Natural killer cell treated with Interleukin-12 subunit alpha and Interleukin-12 subunit beta and Interleukin-15 and Interleukin-18, amount 100 ng/mL, for 72 hours (primary cell): ENCODE measurements at places on chromosomes 6 and 20. TPM values are rescaled to one million over a fixed set of nuclear protein-coding genes. Genes with fewer than 3 reads are reported as not detected.

Gene RSPO4
- not detected for total RNA-seq

Gene DEFB119
- total RNA-seq: not detected

Gene TUBB2B
- not detected for total RNA-seq

Gene ERGIC3
- total RNA-seq: 164 TPM

Gene EFCAB8
- 0.78 TPM for total RNA-seq

Gene LHFPL5
- total RNA-seq: not detected

Gene SSTR4
- total RNA-seq: not detected

Gene GATA5
- total RNA-seq: not detected

Gene RIPPLY2
- total RNA-seq: not detected

Gene IL17F
- total RNA-seq: 241 TPM

DNA sequence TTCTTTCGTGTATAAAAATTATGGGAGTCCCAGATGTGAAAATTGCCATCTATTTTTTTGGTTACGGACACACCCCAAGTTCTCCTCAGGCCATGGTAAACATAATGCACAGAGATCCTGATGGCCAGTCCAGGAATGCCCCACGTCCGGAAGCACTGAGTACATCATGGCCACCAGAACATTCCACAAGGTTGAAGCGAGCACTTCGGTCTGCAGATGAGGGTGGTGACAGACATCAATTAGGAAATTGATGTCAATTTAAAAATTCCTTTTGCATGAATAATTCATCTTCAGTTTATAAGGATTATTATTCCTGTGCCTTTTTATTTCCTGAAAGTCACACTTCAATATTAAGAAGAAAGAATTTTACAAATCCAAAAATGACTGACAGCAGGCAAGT is 13.2 kb upstream of the EXOC2 start:
- no peak for DNase-seq
- H3K36me3 ChIP-seq: no peaks in the 10 kb centered on the region
- no peak overlapping the region for H3K4me3 ChIP-seq
- peaks cover 12% of the 10 kb centered on the region for H3K27me3 ChIP-seq

- H3K4me3 ChIP-seq: no peak overlapping the region
- no peak overlapping the region for H3K27ac ChIP-seq
- no peaks in the 10 kb centered on the region for H3K27me3 ChIP-seq
Measured at GRCh38 chr6:135488023-135488422, 9.5 kb downstream of the AHI1 start.

GRCh38 chr20:32819992-32820697 is 391 bp downstream of the MAPRE1 start:
- peak overlapping the region; percentile 85 for H3K27ac ChIP-seq
- H3K36me3 ChIP-seq: no peaks in the 10 kb centered on the region
- peak; percentile 87 for DNase-seq
- peaks cover 37% of the 10 kb centered on the region for H3K4me1 ChIP-seq
- peak overlapping the region; percentile 70 for H3K4me3 ChIP-seq
- H3K27me3 ChIP-seq: no peaks in the 10 kb centered on the region

GRCh38 chr20:36645998-36646397 is at the start of gene SLA2:
Gene SLA2 (minus strand): TSS chr20:36646196. CDS start chr20:36641335, 4,861 bp downstream.
- H3K36me3 ChIP-seq: no peaks in the 10 kb centered on the region
- DNase-seq: peak; percentile 82
- H3K4me1 ChIP-seq: peaks cover 42% of the 10 kb centered on the region
- H3K27ac ChIP-seq: peak within 1 kb of the TSS; percentile 88

DNA sequence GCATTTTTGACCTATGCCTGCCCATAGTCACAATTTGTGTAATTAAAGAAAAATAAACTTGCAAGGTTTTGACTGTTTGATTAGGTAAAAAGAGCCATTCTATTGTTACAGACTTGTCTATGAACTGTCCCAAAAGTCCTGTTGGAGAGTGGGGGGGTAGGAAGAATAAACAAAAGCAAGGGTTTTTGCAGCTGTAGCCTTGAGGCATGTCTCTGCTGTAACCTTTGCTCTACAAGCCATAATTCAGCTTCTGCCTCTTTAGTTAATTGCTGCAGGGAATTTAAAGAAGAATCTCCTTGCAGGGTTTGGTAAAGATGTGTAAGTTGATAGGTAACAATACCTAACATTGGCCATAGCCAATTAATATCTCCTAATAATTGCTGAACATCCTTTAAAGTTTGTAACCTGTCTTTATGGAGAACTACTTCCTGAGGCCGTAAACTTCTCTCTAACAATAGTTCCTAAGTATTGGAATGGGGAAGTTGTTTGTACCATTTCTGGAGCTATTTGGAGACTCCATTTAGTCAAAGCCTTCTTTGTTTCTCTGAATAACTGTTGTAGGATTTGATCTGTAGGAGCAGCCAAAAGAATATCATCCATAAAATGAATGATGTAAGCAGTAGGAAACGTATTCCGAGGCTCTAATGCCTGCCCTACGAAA is 7.9 kb upstream of the ABHD12 start:
- H3K4me3 ChIP-seq: no peak overlapping the region
- DNase-seq: no peak
- H3K36me3 ChIP-seq: peaks cover 11% of the 10 kb centered on the region
- H3K4me1 ChIP-seq: no peaks in the 10 kb centered on the region
- H3K27me3 ChIP-seq: peaks cover 5% of the 10 kb centered on the region

DNA sequence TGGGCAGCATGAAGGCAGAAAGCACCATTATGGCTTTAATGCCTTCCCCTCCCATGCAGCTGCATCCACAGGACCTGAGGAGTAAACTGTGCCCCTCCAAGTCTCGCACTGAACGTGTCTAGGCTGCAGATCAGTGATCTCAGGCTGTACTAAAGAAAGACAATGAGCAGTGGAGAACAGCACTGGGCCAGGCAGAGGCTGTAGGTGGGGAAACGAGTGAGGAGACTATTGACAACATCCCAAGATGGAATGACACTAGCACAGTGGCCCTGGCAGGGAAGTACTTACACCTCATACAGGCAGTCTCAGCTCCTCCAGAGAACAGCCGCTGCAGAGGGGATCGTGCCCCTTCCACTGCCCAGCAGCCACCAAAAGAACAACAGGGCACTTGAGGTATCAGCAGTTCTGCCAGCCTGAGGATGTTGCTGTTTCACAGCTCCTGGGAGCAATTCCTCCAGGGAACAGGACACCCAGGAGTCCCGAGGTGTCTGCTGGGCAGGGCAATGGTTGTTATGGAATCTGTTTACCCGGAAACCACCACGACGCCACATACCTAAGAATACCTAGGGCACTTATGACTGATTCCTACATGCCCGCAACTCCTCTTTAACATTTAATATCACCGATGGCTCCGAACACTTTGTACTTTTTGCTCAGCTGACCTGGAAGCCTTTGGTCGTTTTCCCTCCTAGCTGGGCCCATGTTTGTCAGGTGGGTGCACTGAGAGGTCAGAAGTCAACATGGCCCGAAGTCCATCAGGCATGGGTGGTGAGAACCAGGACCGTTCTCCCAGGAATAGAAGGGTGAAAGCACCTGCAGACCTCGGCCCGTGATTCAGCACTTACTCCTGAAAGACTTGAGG is 79.1 kb downstream of the SLC22A23 start:
- H3K4me3 ChIP-seq: no peak overlapping the region
- no peaks in the 10 kb centered on the region for H3K36me3 ChIP-seq
- no peak for DNase-seq
- peaks cover 22% of the 10 kb centered on the region for H3K27me3 ChIP-seq
- H3K4me1 ChIP-seq: peaks cover 6% of the 10 kb centered on the region

DNA sequence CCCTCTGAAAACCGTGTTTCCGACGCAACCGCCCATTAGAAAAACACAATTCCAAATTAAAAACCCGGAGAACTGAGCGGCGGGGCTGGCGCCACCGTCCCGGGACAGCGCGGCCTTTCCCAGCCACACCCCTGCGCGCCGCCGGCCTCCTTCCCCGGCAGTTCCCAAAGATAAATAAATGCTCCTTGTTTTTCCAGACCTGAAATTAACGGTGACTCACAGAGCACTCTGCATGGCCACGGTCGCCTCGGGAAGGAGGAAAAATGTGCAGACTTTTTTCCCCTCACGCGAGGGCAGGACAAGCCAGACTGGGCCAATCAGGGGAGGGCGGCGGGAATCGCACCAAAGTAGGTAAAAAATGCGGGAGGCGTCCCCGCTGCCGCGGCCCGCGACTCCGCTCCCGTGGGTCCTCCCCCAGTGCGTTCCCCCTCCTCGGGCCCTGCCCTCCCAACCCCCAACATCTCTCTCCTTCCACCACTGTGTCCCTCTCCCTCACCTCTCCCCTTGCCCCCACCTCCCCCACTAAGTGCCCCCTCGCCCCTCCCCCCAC is 828 bp upstream of the DSTN start:
- H3K27ac ChIP-seq: no peak overlapping the region
- peaks cover 22% of the 10 kb centered on the region for H3K4me1 ChIP-seq

- no peaks in the 10 kb centered on the region for H3K36me3 ChIP-seq
- peaks cover 9% of the 10 kb centered on the region for H3K4me1 ChIP-seq
- H3K4me3 ChIP-seq: no peak overlapping the region
Measured at GRCh38 chr6:125188037-125188436, 34.5 kb downstream of the TPD52L1 start.

- DNase-seq: no peak
- H3K27me3 ChIP-seq: no peaks in the 10 kb centered on the region
- no peaks in the 10 kb centered on the region for H3K36me3 ChIP-seq
- H3K4me3 ChIP-seq: no peak overlapping the region
- peaks cover 73% of the 10 kb centered on the region for H3K4me1 ChIP-seq
- peak overlapping the region; percentile 24 for H3K27ac ChIP-seq
Measured at GRCh38 chr6:156809034-156809433, 31.9 kb downstream of the ARID1B start.

GRCh38 chr6:34475238-34475682 is 9.4 kb downstream of the PACSIN1 start:
- no peak overlapping the region for H3K27ac ChIP-seq
- no peaks in the 10 kb centered on the region for H3K36me3 ChIP-seq
- H3K27me3 ChIP-seq: no peaks in the 10 kb centered on the region
- H3K4me3 ChIP-seq: no peak overlapping the region

GRCh38 chr20:47876311-47877088 is 91.2 kb upstream of the SULF2 start:
- H3K27me3 ChIP-seq: no peaks in the 10 kb centered on the region
- no peak overlapping the region for H3K27ac ChIP-seq
- DNase-seq: no peak

GRCh38 chr6:156988276-156989158 is 211.3 kb downstream of the ARID1B start:
- peaks cover 43% of the 10 kb centered on the region for H3K4me1 ChIP-seq
- no peaks in the 10 kb centered on the region for H3K36me3 ChIP-seq
- no peak for DNase-seq
- no peak overlapping the region for H3K4me3 ChIP-seq
- H3K27me3 ChIP-seq: no peaks in the 10 kb centered on the region

- no peaks in the 10 kb centered on the region for H3K36me3 ChIP-seq
- no peaks in the 10 kb centered on the region for H3K27me3 ChIP-seq
- DNase-seq: no peak
- H3K27ac ChIP-seq: no peak overlapping the region
Measured at GRCh38 chr20:41261260-41261659, 56.3 kb downstream of the ZHX3 start.

DNA sequence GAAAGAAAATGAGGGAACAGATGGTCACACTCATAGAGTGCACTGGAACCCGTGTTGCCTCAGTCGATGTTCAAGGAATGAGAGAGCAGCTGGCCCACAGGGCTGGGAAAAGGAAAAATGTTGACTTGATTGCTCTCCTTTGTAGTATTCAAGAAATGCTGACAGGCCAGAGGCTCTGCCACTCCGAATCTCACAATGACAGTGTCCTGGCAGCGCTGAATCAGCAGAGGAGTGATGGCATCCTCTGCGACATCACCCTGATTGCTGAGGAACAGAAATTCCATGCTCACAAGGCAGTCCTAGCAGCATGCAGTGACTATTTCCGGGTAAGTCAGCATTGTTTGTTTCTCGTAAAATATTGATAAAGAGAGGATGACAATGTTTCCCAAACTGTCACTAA is 51.3 kb downstream of the KLHL32 start:
- peaks cover 13% of the 10 kb centered on the region for H3K36me3 ChIP-seq
- no peak for DNase-seq
- H3K4me3 ChIP-seq: no peak overlapping the region
- no peak overlapping the region for H3K27ac ChIP-seq
- H3K4me1 ChIP-seq: no peaks in the 10 kb centered on the region
